M059J (cell line): ENCODE measurements at places on chromosomes 5 and 9.

DNA sequence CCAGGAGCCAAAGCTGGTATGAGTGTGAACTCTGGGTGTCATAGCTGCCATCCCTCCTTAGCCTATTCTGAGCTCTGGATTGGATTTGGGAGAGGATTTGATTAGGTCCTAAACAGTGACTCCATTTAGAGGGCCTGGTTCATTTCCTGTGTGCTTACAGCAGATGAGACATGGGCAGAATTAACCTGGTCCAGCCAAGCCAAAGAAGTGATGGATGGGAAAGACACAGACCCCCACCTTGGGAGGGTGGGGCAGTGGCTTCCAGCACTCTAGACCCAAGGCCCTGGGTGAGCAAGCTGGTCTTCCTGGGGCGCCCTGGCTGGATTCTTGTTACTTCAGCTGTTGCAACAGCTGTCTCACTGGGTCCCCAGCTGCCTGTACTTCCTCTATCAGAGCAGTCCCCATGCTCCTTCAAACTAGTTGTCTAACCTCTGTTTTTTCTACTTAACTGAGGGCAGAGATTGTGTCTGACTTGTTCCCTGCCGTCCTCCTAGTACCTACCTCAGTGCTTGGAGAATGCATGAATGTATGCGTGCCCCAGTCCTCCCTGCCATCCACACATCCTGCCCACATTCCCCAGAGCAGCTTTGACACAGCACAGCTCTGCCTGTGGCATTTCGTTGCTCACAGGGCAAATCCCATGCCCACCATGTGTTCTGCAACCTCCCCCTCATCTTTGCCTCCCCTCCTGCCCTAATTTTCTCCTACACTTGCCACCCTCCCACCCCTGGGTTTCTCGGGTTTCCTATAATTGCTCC lies 115.9 kb downstream of the RGS3 start:
- DNase-seq = peak; percentile 71

DNA sequence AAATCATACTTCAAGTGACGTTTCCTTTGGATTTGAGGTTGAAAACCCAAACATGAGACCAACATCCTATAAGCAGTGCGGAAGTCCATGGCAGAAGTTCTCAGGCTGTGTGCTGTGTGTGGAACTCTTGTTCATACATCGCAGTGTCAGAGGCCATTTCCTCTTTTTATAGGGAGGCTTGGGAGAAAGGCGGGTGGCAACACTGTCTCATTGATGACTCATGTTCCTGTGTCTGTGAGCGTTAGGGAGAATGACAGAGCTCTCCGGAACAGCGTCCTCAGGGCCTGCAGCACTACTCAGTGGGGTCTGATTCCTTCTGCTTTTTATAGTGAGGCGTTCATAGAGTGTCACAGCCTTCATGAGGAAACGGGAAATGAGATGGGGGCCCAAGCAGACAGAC lies 98.8 kb upstream of the BASP1 start:
- peak; percentile 97 for DNase-seq

DNA sequence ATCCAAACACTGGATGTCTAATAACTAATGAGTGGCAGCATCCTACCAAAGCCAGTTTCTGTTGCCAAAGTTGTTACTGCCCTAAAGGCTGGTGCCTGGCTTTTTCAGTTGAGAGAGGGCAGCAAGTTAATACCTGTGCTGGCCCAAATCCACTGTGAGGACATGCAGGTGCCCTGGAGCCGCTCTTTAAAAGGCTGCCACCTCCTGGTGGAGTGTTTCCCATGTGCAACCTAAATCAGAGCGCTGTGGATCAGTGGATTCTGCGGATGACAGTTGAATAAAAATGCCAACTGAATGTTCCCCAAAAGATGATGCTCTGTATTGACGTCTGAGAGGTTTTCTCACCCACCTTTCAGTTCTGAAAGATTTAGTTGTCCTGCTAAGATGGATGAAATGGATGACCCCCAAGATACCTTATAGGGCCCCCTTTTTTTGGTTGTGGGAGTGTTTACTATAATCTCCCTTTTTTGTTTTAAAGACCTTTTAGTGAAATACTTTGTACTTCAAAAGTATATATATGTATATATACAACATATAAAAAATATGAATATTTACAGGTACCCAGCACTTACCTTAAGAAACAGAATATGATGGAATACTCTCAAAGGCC lies 146.4 kb downstream of the EGFLAM start:
- no peak for DNase-seq

DNA sequence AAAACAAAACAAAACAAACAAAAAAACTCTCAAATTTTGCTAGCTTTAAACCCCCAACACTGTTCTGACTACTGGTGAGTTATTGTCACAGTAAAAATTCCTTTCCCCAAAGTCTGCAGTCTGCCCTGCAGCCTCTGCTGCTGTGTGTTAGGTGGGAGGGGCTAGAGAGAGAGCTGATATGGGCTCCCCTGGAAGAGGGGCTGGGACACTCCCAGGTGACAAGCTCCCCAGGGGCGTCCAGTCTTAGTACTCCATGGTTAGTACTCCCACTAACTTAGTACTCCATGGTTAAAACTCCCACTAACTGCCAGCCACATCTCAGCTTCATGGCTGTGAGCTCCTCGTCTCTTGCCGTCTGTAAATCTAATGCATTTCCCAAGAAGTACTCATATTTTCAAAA lies 191.9 kb downstream of the FANCC start:
- no peak for DNase-seq

DNA sequence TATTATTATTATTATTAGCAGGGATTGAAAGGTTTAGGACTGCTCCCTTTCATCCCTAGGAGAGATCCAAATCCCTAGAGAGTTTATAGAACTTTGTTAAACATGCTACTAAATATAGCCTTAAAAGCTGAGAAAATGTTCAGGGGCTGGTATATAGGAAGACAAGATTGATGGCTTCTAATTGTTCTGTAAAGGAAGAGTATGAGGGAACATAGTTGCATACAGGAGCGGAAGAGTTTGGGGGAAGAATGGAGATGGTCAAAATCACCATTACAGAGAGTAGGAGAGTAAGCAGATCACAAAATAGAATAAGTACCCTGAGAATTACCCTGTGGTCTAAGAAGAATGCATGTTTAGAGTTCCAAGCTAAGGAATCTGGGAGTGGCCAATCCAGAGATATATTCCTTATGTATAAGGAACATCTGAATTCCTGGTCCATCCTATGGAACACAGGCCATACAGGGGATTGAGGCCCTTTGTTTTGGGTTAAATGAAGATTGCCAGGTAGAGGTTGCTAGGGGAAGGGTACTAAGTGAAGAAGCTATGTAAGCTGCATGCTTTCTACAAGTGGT lies 158.0 kb upstream of the APC start:
- DNase-seq = no peak

GRCh38 chr9:126722922-126723806 lies 81.7 kb upstream of the ZBTB43 start:
- peak; percentile 33 for DNase-seq

- no peak for DNase-seq
Measured at GRCh38 chr9:136016572-136017288, 55.6 kb upstream of the UBAC1 start.

DNA sequence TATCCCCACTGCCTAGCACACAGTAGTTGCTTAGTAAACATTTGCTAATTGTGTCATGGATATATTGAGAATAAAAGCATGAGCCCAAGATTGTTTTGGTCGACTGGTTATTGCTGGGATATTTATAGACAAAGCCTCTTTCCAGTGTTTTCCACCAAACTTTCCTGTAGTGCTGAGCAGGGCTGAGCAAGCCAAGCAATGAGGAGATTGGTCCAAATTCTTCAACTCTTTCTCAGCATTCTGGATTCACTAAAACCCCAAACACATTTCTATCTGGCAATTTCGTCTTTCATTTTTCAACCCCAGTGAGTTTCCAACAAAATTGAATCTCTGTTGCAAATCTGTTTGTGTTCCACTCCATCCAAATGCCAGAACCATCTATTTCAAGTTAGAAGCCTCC lies 31.9 kb upstream of the TARS1 start:
- no peak for DNase-seq

- DNase-seq = no peak
Measured at GRCh38 chr5:168307925-168308584, 16.6 kb downstream of the WWC1 start.

DNA sequence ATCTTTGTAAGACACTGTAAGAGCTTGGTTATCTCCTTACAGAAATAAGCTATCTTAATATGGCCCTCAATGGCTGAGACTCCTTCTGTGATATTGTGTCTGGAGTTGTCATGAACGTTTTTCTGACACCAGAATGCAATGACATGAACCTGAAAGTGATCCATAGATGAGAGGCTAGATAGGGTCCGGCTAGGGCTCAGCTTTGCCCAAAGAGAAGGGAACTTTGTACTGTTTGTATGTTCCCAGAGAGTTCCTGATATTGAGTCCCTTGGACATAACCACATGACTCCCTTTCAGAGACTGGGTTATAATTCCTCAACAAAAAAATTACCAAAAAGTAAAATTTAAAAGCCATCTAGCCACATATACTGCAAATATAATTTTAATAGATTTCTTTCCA lies 575.8 kb upstream of the CLINT1 start:
- DNase-seq = no peak

GRCh38 chr9:114900942-114901802 lies 29.2 kb downstream of the TNFSF8 start:
- DNase-seq = peak; percentile 66

DNA sequence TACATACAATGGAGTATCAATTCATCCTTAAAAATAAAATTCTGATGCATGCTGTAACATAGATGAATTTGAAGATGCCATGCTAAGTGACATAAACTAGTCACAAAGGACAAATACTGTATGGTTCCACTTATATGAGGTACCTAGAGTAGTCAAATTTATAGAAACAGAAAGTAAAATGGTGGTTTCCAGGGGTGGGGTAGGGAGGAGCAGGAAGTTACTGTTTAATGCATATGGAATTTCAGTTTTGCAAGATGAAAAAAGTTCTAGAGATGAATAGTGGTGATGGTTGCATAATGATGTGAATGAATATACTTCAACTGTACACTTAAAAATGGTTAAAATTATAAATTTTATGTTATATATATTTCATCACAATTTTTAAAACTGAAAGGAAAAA lies 57.3 kb upstream of the FNIP1 start:
- no peak for DNase-seq

DNA sequence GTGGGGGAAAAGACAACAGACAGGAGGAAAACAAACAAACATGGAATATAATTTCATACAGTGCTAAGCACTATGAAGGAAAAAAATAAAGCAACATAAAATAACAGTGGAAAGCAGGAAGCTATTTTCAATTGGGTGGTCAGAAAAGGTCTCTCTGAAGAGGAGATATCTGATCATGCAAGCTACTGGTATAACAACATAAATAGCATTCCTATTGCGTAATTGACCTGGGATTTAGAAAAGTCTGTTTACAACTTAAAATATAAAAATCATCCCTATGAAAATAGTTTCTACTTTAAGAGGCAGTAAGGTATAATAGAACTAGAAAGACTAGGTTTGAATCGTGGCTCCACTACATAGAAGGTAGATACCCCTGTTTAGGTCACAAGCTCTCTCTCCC lies 61.4 kb downstream of the FBXW11 start:
- peak; percentile 21 for DNase-seq

DNA sequence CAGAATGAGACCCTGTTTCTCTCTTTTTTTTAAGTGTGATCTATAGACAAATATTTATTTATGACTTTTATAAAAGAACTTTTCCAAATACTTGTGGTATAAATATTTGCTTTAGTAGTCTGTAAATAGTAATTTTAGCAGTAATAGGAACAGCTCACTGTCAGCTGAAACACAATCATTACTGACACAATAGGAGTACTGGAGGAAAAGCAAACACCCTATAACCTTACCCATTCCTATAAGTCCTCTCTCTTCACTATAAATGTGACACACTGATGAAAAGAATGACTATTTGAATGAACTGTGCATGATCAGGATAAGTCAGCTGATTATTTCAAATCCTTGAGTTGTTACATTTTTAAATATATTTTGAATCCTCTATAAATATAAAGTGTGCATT lies 72.4 kb downstream of the CDH12 start:
- DNase-seq = no peak

- peak; percentile 14 for DNase-seq
Measured at GRCh38 chr5:172985596-172985995, 2.0 kb downstream of the ATP6V0E1 start.

GRCh38 chr5:116305899-116306298 lies 221.1 kb downstream of the COMMD10 start:
- DNase-seq = no peak

DNA sequence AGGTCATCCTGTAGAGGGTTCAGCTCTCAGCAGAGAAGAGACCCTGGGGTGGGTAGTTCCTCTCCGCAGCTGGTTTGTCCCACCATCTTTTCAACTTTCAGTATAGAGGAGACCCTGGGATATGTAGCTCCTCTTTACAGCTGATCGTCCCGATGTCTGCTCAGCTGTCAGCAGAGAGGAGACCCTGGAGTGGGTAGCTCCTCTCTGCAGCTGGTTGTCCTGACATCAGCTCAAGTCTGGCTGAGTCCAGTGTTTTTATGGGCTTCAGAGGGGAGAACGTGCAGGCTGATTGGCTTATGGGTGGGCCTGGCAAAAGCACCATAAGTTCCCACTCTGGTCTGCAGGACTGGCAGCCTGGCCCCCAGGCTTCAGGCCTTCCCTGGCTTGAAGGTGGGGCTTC lies 80.8 kb downstream of the NLN start:
- DNase-seq = no peak

DNA sequence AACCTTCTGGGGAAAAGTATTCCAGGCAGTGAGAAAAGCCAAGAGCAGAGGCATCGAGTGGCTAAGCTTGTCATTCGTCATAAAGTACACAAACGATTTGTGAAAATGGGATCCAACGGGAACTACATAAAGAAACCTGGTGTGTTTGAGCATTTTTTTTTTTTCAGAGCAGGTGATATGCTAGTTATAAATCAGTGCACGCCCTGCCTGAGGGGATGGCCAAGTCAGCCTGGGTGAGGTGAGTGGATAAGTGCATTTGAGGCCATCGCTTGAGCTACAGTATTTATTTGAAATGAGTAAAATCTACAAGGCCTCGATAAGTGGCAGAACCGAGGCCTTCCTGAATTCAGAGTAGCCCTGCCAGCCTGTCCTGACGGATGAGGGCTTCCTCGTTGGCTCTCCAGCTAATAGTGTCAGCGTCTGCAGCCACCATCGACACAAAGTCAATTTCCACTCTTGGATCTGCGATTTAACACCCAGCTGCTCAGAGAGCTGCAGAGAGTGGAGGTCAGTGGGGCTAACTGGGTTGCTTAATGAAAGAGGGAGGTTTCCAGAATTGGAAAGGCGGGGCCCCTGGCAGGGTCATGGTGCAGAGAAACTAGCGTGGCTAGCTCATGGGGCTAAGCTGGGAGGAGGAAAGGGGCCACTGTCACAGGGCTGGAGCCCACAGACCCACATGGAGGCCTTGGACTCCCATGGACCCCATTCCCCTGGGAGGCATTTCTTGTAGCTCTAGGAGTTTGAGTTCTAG lies 27.3 kb downstream of the PPARGC1B start:
- no peak for DNase-seq

DNA sequence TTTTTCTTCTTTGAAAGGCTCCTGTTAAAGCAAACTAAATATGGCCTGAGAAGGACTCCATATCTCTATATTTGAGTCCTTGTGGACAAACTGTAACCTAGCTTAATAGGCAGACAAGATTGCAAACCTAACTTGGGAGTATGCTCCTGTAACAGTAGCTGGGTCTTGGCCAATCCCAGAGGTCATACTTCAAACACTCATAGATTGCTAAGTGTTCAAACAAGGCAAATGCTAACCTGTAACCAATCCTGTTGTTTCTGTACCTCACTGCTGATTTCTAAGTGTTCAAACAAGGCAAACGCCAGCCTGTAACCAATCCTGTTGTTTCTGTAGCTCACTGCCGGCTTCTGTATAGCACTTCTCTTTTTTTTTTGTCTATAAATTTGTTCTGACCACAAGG lies 50.6 kb upstream of the CLK4 start:
- DNase-seq = peak; percentile 14

GRCh38 chr5:136211282-136212040 lies 18.5 kb upstream of the SMIM32 start:
- DNase-seq = no peak
